ENCODE measurements at places on chromosomes 7 and 10.
A peak's percentile ranks its signal among the peaks of the same experiment; 100 is the strongest.

GRCh38 chr10:32650246-32650655 is 204.3 kb downstream of the CCDC7 start:
- DNase-seq = no peak

DNA sequence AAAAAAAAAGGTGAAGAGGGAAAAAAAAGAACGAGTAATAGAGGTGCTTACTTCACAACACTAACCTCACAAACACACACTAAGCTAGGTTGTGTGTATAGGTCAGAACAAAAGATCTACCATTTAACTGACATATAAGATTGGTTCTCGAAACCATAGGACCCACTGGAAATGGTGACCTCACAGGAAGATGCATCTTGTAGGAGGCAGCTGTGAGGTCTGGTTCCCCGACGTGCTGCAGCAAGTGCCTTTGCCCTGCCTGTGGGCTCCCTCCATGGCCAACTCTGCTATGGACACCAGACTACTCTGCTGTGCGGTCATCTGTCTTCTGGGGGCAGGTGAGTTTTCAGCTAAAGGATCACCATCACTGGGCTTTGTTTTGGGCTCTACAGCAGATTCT is 133.8 kb upstream of the PRSS1 start:
- DNase-seq = no peak

GRCh38 chr10:95663496-95663895 is 7.0 kb upstream of the ALDH18A1 start:
- DNase-seq = no peak

GRCh38 chr7:4093035-4093434 is 589.1 kb upstream of the FOXK1 start:
- no peak for DNase-seq

GRCh38 chr10:35328404-35329037 is 7.8 kb upstream of the CCNY start:
- DNase-seq = peak; percentile 56

GRCh38 chr10:71092812-71093401 is 119.5 kb upstream of the UNC5B start:
- DNase-seq = no peak

Data from fibroblast of skin of scalp (primary cell).